Cardiac fibroblast (primary cell): ENCODE measurements at places on chromosomes 11 and 22.

DNA sequence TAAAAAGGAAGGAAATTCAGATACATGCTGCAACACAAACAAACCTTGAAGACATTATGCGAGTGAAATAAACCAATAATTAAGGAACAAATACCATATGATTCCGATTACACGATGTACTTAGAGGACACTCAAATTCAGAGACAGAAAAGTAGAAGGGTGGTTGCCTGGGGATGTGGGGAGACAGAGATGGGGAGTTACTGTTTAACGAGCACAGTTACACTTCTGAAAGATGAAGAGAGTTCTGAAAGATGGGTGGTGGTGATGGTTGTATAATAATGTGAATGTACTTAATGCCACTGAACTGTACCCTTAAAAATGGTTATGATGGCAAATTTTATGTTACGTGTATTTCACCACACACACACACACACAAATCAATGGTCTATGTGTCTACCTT, 14.7 kb downstream of the ZBTB44 start:
- DNase-seq: no peak

GRCh38 chr11:79076526-79077115, 364.2 kb downstream of the TENM4 start:
- peak; percentile 64 for DNase-seq

DNA sequence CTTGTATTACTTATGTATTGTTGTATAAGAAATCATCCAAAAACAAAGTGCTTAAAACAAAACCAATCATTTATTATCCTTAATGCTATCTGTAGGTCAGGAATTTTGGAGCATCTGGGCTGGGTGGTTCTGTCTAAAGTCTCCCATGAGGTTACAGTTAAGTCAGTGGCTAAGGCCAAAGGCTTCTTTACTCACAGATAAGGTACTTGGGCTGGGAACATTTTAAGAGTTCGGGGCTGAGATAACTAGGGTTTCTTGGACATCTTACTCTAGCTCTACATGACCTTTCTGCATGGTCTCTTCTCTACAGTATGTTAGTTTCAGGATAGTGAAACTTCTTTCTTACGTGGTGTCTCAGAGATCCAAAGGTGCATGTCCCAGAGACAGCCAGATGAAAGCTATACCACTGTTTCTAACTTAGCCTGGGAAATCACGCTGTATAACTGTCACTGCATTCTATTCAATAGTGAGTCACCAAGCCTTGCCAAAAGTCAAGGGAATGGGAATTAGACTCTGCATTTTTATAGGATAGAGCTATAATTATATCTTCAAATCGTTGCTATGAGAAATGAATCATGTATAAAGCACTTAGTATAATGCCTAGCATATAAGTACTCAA, 29.6 kb downstream of the SOX6 start:
- no peak for DNase-seq

- DNase-seq: no peak
These were observed 21.1 kb downstream of the LRRC10B start for GRCh38 chr11:61529537-61530225.

DNA sequence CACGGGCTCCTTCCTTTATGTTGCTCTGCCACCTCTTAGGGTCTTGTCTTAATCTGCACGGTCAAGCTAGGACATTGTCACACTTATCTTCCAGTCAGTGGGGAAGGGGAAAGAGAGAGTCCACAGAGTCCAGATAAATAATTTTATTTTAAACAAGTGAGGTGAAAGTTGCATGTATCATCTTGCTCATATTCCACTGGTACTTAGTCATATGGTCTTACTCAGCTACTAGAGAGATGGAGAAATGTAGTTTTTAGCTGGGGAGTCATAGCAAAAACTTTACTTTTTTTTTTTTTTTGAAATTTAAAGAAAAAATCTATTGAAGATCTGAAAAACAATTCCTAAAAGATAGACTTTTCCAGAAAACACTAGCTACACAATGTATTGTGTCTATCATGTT, 29.0 kb downstream of the PDE3B start:
- peak; percentile 25 for DNase-seq

DNA sequence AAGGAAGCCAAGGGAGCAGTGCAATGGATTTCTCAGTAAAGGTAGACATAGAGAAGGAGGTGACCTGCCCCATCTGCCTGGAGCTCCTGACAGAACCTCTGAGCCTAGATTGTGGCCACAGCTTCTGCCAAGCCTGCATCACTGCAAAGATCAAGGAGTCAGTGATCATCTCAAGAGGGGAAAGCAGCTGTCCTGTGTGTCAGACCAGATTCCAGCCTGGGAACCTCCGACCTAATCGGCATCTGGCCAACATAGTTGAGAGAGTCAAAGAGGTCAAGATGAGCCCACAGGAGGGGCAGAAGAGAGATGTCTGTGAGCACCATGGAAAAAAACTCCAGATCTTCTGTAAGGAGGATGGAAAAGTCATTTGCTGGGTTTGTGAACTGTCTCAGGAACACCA, 6.6 kb downstream of the TRIM22 start:
- no peak for DNase-seq

DNA sequence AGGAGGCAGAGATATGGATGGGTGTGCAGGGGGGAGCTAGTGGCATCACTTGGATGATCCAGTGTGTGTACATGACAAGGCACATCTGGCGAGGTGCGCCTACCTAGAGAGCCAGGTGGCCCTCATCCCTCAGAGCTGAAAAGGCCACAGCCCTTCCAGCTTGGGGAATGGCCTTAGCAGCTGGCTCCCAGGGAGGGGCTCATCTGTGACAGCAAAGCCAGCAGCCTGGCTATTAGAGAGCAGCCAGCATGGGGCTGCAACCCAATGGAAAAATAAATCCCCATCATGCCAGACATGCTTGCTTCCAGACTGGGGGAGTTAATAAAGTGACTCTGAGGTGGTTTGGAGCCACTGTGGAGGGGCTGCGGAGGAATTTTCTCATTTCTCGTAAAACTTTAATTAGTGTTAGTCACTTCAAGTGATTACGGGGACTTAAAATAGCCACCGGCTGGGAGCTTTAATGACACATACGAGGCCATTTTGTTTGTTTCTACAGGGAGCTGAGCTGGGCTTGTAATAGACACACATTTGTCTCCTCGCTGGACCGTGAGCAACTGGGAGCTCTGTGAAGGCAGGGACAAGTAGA, 111.2 kb upstream of the ALX4 start:
- DNase-seq: no peak

- peak; percentile 67 for DNase-seq
These were observed 340.4 kb downstream of the ETS1 start for GRCh38 chr11:128246810-128247594.

DNA sequence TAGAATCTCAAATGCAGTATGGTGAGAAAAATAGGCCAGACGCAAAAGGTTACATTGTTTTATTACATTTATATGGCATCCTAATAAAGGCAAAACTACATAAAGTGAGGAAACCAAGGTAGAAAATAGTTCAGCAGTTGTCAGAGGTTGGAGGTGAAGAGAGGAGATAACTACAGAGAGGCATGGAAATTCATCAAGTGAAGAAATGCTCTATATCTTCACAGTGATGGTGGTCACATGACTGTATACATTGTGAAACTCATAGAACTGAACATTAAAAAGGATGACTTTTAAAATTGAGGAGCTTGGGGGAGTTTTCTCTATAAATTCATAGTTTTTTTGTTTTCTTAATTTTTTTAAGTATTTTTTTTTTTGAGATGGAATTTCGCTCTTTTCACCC, 14.4 kb downstream of the LGR4 start:
- no peak for DNase-seq

DNA sequence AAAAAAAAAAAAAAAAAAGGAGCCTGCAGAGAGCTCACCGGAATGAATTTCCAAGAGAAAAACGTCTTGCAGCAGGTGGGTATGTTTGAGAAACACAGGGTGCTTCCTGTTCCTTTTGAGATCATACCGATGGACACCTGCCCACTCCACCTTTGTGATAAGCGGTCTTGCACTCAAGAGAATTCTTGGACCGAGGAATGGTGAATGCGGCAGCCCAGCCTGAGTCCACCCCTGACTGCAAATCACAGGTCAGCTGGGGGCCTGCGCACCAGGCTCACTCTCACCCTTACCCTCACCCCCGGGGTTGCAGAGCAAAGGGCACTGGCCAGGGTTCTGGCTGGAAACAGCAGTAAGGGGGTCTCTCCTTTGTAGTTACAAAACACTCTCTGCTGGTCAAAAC, 16.8 kb upstream of the TEF start:
- DNase-seq: no peak

DNA sequence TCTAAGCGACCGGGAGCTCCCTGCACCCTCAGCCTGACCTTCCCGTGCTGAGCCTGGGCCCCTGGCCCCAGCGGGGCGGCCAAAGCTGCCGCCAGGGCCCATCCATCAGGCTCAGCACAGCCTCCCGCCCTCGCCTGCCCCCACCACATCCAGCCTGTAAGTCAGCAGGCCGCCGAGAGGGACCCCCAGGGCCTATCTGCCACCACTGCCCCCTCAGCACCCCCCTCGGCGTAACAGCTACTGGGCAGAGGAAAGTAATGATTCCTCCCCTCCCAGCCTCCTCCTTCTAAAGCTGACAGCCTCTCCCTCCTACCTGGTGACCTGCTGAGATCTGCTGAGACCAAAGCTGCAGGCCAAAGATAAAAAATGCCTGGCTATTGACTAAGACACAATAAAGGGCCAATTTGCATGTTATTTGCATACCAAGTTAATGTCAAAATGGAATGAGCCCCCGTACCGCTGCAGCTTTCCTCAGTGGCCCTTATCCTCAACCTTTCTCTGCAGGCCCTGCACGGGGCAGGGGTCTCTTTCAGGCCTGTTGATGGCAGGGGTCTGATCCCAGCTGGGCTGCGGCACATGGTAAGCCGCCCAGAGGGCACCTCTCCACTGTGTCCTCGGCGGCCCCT, 51.6 kb downstream of the RPUSD4 start:
- DNase-seq: no peak

DNA sequence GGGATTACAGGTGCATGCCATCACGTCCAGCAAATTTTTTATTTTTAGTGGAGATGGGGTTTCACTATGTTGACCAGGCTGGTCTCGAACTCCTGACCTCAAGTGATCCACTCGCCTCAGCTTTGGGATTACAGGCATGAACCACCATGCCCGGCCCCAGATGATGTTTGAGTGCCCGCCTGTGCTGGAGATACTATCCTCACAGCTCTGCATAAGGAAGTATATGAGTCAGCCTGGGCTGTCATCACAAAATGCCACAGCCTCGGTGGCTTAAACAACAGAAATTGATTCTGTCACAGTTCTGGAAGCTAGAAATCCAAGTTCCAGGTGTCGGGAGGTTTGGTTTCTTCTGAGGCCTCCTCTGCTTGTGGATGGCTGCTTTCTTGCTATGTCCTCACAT, 119.3 kb downstream of the OSBP2 start:
- no peak for DNase-seq

GRCh38 chr11:62088331-62088933, 35.4 kb upstream of the INCENP start:
- peak; percentile 23 for DNase-seq

DNA sequence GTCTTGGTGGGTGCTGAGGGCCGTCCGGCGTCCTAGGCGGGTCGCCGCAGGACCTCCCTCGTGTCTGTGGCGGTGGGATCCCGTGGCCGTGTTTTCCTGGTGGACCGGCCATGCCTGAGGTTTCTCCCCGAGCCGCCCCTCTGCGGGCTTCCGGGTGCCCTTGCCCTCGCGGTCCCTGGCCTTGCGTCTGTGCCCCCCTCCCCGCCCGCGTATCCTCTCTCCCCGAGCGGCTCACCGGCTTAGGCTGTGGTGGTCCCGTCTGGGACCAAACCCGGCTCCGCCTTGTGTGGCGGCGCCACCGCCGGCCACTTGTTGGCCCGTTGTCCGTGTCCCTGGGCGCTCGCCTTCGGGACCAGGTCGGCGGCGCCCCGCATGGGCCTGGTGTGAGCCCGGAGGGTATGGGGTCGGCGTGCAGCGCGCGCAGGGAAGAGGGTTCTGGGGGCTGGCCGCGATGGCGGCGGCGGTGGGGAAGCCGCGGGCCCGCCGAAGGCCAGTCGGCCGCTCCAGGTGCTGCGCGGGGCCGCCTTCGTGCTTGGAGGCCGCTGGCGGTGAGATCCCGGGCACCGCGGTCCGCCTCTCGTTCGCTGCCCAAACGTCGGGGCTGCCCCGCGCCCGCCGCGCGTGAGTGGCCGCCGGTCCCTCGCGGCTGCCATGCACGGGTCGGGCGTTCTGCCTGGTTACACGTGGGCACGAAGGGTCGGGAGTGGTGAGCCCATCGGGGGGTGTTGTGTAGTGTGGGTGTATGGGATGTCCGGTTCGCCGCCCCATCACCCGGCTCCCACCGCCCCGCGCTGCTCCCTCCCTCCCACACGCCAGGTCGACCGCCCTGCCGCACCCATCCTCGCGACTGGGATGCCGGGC, 3899.1 kb upstream of the OR11H1 start:
- no peak for DNase-seq

DNA sequence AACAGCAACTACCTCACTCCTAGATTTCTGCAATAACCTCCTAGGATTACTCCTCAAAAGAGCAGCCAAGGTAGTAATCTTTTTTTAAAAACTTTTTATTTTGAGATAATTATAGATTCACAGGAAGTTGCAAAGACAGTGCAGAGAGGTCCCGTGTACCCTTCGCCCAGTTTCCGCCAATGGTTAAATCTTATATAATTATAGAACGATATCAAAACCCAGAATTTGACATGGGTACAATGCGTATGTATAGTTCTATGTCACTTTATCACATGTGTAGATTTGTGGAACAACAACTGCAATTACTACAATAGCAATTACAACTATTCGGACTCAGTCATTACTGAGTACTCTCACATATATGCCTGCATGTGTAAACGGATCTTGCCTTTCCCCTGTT, 94.8 kb upstream of the APOA1 start:
- DNase-seq: no peak

GRCh38 chr11:16365581-16366228, 9.4 kb upstream of the SOX6 start:
- peak; percentile 59 for DNase-seq

DNA sequence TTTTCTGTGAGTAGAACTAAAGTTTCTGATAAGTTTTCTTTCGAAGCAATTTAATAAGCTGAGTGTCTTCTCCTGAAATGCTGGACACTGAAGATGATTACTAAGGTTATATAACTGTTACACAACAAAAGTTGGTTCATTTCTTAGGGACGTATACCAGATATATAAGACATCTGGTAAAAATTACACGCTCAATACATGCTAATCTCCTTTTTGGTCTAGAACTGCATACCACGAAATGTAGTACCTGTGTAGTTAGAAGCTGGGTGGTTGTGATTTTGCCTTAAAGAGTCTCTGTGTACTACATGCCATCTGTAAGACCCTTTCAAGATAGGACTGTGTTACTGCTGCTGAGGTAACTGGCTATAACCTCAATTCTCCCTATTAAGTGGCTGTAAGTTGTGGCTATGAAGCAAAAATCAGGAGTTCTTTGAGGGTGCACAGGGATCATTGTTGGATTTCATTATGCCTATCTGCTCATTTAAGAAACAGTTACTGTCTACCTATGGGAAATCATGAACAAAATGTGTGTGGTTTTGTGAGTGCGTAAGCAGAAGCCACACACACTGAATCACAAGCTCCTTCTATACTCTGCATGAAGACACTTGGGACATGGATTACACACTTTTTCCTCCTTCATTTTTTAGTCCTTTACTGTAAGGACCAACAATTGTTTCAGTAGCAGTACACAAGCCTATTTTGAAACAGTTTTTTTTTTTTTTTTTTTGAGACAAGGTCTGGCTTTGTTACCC, 195.9 kb downstream of the SWAP70 start:
- DNase-seq: peak; percentile 92
